ENCODE measurements at places on chromosomes 3 and 15.
A peak's percentile ranks its signal among the peaks of the same experiment; 100 is the strongest.

DNA sequence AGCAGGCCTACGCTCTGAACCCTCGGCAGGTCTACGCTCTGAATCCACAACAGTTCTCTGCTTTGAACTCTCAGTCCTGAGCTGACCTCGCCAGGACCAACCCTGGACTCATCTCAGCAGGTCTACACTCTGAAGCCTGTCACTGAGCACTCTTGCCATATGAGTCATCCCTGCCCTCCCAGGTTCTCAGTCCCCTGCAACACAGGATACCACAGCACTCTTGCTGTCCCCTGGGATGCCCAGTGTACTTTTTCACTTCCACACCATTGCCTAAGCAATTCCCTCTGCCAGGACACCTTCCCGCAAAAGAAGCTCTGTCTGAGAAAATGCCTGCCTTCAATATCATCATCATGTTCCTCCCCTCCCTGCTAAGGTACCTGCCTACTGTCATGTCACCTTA lies 42.0 kb downstream of the NUP210 start:
- no peak for DNase-seq

GRCh38 chr15:85003593-85004312 lies 22.1 kb downstream of the PDE8A start:
- no peak for DNase-seq

GRCh38 chr3:105733356-105733755 lies 135.5 kb downstream of the CBLB start:
- DNase-seq = no peak

DNA sequence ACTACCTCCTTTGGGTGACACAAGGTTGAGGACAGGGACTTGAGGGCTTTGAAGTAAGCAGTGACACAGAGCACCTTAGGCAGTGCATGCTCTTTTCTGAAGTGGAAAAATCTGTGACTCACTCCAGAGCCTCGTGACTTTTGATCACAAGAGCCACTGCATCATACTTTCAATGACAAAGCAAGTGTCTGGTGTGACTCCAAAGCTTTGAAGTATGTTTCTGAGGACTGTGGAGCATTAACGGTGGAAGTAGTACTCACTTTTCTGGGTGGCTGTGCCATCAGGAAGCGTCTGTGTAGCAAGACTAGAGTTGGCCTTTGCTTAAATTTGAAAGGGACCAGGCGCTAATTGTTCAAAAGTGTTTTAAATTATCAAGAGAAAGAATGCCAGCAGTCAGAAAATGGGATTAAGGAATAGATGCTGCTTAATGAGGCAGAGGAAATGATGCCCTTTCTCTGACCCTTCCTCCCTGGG lies 210.7 kb upstream of the TRIM42 start:
- DNase-seq = peak; percentile 11

- DNase-seq = no peak
These were observed 87.2 kb downstream of the CLSTN2 start for GRCh38 chr3:140022066-140022770.

DNA sequence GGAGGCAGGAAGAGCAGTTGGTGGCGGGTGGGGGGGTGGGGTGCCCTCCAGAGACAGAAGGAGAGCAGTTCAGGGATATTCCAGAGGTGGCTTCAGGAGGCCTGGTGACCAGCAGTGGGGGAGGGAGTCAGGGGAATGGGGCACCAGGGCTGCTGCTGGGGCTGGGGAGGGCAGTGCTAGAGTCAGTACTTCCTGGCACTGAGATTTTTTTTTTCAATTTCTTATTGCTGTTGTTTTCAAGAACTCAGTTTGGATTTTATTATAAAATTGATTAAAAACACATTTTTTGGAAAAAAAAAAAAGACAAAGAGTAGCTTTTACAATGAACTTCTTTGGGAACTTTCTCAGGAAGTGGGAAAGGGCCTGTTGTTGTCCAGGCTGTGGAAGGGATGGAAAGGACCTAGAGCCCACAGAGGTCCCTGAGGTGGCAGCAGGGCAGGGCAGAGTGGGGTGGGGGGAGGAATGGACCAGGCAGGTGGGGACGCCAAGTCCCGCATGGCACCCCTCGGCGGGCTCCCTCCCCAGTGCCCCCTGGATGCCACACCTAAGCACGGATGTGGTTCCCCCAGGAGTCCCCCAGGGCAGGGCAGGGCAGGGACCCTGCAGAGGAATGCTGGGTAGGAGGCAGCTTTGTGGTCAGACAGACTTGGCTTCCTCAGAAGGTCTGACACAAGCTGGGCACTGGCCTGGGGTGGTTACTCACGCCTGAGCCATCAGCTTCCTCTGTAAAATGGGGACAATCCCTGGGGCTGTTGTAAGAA lies 8.5 kb upstream of the ANPEP start:
- no peak for DNase-seq

- no peak for DNase-seq
These were observed 9.7 kb downstream of the ERC2 start for GRCh38 chr3:56458496-56459103.

GRCh38 chr15:100940767-100941379 lies 21.7 kb downstream of the LRRK1 start:
- DNase-seq = no peak

DNA sequence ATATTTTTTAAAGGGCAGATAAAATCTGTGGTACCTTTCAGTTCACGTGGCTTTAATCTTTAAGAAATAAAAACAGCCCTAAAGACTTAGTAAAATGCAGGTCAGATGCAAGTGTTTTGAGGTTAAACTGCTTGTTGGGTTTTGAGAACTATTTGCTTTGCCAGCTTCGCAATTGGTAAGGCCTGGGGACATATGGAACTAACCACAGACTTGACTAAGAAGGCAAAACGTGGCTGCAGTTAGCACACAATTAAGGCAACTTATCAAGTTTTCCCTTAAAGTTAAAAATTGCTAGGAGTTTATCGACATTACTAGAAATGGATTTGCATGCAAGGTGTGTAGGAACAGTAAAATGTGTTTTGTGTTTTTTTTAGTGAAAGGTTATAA lies 206.9 kb downstream of the ZNF385D start:
- DNase-seq = no peak

DNA sequence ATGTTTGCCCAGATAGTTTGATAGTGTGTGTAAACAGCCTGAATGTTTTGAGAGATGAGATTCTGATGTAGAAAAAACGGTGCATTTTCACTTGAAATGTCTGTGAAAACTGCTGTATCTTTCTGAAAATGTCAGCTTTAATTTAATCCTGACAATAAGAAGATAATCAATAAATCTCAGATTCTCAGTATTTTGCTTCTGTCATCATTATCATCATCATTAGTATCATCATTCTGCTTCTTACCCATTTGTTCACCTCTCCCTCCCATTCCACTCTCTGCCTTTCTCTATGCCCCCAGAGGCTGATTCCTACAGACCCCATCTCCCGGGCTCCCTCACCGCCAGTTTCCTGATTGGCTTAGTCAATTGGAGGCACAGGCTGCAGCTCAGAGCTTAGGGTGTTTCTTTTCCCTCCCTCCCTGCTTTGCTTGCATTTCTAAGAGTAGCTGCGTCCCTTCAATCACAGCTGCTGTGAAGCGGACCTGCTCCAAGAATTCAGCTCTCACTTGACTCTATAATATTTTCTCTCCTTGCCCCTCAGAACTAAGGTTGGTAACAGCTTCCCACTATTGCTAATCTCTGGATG lies 8.2 kb upstream of the SNTN start:
- no peak for DNase-seq

DNA sequence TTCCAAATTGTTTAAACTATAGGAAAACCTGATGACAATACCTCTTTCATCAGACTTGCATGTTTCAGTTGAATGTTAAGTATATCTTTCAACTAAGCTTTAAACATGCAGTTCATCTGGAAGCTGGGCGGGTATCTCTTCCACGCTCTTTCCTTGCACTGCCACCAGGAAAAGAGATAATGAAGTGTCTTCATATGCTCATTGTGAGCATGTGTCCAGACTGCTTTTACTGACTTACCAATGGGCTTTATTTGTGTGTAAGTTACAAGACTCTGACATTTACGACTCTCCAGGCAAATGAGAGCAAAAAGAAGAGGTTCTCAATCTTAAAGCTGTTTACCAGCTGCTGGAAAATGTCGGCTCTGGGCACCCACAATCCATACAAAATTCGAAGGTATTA lies 52.8 kb downstream of the TMEM212 start:
- DNase-seq = no peak

Measured in T-helper 2 cell treated with Interferon-gamma antibody and Interleukin-4, amounts not matched to agents 5 μg/mL and 100 μg/mL, for 36 hours (primary cell).